ENCODE measurements at places on chromosomes 3 and 15.

- DNase-seq: no peak
These were observed 24.0 kb upstream of the C3orf70 start for GRCh38 chr3:185176750-185177359.

- DNase-seq: no peak
These were observed 105.4 kb upstream of the PRR20G start for GRCh38 chr3:127393131-127393820.

DNA sequence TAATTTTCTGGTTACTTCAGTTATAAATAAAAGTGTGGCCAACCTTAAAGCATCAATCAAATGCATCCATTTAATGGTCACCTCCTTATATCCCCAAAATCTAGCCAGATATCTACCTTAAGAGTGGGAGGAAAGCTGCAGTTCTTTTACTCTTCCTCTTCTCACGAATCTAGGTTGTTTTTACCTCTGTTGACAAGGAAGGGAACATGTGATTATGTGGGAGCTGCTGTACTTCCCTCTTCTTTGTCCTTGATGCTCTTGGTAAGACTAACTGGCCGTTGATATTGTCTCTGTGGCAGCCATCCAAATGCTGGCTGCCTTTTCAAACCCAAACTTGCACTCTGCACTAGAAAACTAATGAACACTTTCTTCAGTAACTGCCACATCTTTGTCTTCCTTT is 275.3 kb upstream of the CADM2 start:
- DNase-seq: no peak

DNA sequence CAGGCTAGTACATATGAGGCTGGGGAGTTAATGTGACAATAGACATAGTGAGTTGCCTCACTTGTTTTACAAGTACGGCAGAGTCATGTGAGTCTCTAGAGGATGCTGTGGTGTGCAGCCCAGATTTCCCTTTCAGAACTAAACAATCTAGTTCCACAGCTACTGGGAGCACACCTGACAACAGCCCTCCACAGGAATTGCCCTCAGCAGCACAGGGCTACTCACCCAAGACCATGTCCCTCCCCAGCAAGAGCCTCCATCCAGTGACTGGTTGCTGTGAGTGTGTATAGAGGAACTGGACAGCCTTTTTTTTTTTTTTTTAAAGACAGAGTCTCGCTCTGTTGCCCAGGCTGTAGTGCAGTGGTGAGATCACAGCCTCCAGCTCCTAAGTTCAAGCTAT is 40.2 kb upstream of the UBE2E2 start:
- DNase-seq: no peak

DNA sequence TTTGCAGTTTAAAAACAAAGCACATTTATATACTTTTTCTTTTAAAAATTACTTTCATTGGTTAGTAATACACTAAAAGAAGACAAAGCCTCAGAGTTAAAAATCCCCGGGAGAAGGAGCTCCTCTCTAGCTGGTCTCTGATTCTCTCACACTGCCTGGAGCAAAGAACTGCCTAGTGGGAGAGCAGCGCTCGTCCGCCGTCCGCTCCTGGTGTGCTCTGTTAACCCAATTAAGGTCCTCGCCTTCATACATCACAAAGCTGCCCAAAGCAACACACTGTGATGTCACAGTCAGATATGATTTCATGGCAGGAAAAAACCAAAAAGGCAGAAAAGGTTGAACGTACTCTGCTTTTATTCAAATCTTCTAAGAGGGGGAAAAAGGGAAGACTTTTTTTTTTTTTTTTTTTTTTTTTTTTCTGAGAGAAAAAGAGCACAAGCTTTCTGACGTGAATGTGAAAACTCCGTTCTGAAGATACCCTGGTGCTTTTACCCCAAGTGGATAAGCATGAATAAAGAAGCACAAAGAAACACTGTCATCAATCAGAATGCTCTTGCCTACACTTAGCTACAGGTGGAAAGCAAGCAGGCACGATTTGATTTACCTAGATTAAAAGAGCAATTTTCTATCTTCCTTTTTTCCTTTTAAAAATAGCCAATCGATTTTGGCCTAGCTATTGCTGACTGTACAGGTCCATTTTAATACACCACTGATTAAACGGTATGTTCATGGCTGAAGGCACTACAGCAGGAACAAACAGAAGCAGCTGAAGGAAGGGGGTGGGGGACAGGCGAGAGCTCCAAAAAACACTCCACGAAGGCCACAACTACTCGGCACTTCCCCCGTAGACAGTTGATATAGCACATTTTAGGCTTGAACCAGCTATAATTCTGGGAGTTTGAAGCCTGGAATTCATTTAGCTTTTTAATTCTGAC is 115.2 kb downstream of the TIGIT start:
- DNase-seq: no peak

DNA sequence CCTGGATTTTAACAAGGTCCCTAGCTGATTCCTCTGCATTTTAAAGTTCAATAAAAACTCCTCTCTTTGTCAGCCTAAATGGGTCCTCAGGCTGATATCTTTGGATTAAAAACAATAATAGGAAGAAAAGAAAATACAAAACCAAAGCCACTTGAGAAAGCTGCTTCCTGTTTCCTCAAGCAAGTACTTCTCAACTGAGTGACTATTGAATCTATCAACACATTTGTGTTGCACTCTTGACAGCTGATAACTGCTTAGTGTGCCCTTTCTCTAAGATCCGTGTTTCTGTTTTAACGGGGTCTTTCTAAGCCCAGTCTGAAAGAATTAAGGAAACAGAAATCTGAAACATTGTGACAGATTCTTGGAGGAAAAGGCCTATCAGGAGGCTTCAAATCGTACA is 410.7 kb downstream of the GRM7 start:
- no peak for DNase-seq

- no peak for DNase-seq
These were observed 93.3 kb downstream of the MB21D2 start for GRCh38 chr3:192824313-192824712.

DNA sequence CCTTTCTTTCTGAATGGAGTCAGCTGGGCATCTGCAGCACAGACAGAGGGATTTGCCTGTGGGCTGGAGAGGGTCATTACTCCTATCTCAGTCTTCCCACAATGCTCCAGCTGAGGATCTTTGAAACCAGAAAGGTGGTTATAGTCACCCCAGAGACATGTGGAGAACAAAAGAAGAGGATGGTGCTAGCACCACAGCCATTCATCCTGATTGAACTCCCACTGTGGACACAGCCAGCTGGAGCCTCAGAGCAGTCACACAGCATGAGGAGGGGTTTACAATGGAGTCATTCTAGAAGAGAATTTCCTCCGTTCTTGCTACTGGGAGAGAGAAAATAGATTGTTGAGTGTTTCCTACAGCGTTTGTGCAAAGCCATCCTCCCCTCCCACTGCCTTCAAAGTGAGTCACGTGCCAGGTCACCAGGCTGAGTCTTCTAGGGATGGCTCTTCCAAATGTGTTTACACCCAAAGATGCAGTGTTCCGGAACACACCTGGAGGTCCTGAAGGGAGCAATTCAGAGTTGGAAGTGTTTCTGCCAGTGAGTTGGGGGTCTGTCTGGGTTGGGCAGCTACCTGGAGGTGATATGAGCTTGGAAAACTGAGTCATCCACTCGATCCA is 18.9 kb upstream of the GREM1 start:
- DNase-seq: no peak

GRCh38 chr3:119420196-119420595 is 43.2 kb downstream of the TMEM39A start:
- no peak for DNase-seq

DNA sequence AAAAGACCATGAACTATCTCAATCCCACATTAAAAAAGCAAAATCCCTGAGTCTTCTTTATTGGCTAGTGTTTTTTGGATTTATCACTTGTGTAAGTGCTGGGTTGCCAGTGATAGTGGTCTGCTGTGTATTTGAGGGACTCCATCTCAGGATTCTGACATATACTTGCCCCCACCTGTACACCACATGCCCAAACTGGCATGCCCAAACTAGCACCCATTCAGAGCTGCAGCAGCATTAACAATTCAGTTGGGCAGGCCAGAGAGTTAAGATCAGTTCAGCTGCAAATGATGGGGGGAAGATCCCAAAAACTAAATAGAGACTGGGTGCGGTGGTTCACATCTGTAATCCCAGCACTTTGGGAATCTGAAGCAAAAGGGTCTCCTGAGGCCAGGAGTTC is 6.3 kb upstream of the TIPIN start:
- DNase-seq: no peak

DNA sequence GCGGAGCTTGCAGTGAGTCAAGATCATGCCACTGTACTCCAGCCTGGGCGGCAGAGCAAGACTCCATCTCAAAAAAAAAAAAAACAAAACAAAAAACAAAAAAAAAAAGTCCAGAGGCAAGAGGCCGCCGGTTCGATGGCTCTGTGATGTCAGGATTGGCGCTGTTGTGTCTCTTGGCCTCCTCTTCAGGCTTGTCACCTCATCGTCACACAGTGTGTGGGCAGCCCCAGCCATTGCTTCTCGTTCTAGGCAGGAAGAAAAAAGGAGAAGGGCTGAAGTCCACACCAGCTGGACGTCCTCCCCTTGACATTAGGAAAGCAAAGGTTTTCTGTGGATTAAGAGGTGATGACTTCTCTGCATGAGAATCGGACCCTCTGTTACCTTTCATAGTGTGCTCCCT is 191.1 kb downstream of the NSMCE3 start:
- no peak for DNase-seq

GRCh38 chr15:82021992-82022391 is 23.8 kb downstream of the MEX3B start:
- no peak for DNase-seq

- DNase-seq: no peak
These were observed 63.7 kb downstream of the SLC12A8 start for GRCh38 chr3:125148836-125149235.

GRCh38 chr3:136624894-136625815 is 127.0 kb downstream of the STAG1 start:
- no peak for DNase-seq

- no peak for DNase-seq
These were observed 652.6 kb downstream of the FHIT start for GRCh38 chr3:60598671-60599070.

DNA sequence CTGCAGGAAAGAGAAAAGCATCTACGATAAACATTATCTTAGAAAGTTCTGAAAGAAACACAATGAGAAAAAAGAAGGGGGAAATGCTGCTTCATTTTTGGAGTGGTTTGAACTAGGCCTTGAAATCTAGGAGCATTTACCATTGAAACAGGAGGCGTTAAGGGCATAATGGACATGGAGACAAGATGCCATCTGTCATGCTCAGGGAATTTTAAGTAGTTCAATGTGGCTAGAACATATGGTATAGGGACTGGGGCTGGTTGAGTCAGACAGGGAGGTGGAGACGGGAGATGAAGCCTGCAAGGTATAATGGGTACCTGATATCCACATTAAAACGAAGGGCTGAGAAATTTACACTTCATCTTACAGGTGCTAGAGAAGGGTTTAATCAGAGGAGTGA is 10.4 kb upstream of the PLAAT1 start:
- DNase-seq: no peak

DNA sequence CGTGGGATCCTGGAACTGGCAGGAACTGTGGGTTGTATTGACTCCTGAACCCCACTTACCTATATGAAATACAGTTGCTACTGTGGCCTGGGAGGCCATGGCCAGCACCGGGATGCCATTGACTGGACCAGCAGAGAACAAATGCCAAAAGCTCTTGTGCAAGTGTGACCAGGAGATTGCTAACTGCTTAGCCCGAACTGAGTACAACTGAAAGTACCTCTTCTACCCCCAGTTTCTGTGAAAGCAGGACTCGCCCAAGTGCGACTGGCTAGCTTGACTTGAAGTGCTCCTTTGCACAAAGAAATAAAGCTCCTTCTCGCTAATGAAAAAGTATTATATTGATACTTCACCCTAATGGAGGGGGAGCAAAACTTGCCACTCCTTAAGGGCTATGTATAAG is 101.3 kb upstream of the ATP11B start:
- DNase-seq: no peak

DNA sequence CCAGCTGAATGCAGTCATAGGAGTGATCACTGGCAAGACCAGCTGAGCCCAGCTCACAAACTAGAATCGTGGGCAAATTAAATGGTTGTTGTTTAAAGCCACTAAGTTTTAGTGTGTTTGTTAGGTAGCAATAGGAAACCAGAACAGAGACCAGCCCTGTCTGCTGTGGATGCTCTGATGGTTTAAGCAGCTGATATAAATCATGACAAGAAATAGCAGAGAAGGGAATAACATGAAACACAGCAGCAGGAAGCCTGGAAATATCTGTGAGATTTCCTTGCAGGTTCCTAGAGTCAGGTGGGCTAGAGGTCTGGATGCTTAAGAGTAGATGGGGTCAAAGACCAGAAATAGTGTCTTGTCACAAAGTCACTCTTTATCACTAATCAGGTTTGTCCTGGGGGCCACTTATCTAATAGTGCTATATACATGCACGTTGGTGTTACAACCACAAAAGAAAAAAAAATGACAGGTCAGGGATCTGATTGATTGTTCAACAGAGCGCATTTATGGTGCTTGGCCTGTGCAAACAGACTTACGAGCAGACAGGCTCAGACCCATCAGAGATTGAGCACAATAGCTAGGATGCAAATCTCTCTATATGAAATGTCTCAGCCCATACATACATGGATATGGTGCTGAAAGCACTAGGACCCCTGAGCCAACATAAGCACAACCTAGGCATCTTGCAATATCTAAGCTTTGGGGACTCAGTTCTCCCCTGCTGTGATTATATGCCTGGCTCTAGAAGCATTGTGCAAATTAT is 967.7 kb downstream of the AGBL1 start:
- DNase-seq: no peak

GRCh38 chr3:17054982-17055343 is 170.2 kb downstream of the PLCL2 start:
- no peak for DNase-seq

DNA sequence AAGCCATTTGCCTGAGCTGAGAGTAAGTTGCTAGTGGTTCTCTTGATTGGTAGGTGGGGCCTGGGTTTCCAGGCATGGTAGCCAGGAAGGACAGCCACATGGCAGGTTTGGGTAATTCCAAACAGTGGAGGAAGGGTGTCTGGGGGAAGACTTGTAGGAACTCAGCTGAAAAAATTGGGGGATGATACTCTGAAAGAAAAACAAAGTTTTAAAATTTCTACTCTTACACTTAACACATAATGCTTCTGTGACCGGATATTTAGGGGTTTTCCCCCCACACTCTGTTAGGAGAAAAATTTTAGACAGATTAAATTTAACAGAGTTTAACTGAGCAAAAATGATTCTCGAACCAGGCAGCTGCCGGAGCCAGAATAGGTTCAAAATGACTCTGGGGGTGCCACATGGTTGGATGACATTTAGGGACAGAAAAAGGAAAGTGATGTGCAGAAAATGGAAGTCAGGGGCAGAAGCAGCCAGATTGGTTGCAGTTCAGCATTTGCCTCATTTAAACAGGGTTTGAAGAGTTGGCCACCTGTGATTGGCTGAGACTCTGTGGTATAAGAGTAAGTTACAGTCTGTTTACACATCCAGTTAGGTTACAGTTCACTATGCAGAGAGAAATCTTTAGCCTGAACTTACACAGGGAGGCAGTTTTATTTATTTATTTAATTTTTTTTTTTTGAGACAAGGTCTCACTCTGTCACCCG is 8.1 kb downstream of the B2M start:
- no peak for DNase-seq

- no peak for DNase-seq
These were observed 19.1 kb downstream of the UBE2E1 start for GRCh38 chr3:23824699-23825444.
